ENCODE measurements at places on chromosomes 3 and 15.

DNA sequence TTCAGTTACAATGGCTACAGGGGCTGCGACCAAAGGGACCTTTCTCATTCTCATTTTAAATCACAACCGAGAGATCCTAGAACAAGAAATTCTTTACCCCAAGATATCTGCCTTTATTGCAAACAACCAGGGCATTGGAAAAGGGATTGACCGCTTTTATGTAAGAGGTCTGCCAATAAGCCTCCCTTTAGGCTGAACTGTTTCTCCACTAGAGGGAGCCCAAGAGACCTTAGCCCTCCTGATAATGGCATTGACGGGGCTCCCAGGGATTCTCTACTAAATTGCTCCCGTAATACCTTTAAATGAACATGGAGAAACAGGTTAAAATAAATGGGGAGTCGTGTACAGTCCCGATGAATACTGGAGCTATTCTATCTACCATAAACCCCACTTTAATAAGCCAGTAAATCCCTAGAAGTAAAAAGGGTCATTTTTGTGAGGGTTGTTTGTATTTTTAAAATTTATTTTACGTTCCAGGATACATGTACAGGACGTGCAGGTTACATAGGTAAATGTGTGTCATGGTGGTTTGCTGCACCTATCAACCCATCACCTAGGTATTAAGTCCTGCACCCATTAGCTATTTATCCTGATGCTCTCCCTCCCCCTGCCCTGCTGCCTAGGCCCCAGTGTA is 7.5 kb upstream of the IGSF10 start:
- DNase-seq: no peak

GRCh38 chr3:51718547-51719409 is 11.9 kb downstream of the GRM2 start:
- no peak for DNase-seq

DNA sequence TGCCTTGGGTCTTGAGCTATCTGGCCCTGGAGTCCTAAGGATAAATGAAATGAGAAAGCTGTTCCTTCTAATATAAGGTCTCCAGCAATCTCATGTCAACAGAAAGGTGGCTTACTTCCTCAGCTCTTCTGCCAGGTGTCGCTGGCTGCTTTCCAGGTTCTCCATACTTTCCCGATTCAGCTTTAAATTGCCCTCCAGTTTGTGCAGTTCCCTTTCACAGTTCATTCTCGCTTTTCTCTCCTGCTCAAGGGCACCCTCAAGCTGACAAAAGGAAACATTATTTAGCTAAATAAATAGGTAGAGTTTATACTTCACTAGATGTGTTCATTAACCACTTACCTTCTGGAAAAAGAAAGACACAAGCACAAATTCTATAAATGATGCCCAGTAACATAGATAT is 73.0 kb downstream of the MYH15 start:
- DNase-seq: no peak

GRCh38 chr15:99253381-99254090 is 2.3 kb downstream of the LRRC28 start:
- no peak for DNase-seq

DNA sequence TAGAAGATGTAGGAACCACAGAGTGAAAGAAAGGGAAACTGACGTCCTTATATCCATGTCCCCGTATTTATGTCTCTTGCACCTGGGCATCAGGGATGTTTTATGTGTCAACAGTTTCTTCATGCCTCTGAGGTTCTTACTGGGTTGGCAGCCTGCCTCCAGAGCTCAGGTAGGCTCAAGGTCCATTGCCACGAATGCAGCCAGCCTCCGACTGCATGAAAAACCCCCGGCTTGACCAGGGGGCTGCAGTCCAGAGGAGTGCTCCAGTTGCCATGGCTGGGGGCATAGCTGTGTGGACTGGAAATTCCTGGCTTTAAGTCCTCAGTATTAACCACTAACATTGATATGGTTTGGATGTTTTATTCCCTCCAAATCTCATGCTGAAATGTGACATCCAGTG is 2.8 kb upstream of the CSPG5 start:
- no peak for DNase-seq

DNA sequence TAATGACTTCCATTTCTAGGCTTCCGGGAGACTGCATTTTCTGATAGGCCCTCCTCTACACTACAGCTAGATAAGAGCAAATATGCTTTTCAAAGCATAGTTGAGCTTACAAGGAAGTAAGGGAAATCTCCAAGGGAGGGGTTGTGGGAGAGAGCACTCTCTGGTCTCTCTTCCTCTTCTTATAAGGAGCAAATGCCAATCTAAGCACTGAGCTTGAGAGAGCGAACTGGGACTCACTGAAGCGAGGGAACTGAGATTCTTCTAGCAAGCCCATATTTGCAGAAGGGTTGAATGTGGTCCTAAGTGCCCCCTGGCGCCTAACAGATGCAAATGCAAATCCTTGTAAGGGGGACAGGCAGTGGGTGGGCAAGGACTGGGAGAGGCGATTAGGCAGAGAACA is 164.8 kb downstream of the ERC2 start:
- DNase-seq: no peak

GRCh38 chr15:36658312-36658711 is 78.9 kb downstream of the CDIN1 start:
- DNase-seq: no peak

DNA sequence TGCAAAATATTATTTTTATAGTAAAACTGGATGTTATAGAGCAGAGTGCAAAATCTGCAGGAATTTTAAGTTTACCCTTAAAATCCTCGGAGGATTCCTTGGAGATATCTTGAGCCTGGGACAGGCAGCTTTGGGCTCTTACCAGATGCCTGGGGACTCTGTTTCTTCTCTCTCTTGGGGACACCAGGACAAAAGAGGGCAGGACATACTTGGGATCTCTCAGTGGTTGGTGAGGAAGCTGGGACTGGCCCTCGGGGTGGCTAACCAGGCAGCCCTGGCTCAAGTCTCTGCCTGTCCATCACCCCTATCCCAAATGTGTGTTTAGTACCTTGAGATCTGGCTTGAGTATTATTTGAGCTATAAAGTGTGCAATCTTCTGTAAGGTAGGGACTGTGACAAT is 38.6 kb downstream of the TKT start:
- no peak for DNase-seq

DNA sequence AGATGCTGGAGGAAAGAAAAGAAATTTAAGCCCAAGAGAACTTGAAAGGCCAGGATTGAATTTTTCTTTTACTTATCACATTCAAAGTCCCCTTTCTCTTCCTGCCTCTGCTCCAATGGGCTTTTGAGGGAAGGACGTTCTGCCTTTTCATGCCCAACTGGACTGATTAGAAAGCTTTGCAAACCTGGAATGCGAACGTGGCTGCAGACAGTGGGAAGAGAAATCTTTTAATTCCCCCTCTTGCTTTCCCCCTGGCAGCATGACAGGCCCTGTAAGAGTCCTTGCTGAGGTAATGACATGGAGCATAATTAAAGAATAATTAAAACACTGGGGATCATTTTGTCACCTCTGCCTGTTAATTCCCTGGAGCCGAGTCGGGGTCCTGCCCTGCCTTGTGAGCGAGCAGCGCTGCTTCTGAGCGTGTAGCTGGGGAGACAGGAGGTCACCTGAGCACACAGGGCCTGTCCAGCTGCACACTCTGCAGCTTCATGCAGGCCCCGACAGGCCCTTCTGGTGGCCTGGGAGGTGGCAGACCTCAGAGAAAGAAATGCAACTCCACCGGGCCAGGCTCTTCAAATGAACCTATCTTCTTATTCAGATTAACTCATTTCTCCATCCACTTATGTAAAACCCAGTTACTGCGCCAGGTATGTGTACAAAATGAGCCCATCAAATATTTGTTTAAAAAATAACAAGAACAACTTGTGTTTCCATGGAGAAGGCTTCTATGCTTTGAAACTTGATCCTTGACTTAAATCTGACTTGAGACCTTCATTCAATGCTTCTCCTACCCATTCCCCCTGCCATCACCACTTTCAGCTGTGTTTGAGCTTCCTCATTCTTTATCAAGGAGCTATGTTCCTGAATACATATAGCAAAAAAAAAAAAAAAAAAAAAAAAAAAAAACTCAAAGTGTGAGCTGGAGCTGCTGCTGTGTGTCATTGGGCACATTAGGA is 628.2 kb upstream of the CFAP20DC start:
- DNase-seq: no peak

DNA sequence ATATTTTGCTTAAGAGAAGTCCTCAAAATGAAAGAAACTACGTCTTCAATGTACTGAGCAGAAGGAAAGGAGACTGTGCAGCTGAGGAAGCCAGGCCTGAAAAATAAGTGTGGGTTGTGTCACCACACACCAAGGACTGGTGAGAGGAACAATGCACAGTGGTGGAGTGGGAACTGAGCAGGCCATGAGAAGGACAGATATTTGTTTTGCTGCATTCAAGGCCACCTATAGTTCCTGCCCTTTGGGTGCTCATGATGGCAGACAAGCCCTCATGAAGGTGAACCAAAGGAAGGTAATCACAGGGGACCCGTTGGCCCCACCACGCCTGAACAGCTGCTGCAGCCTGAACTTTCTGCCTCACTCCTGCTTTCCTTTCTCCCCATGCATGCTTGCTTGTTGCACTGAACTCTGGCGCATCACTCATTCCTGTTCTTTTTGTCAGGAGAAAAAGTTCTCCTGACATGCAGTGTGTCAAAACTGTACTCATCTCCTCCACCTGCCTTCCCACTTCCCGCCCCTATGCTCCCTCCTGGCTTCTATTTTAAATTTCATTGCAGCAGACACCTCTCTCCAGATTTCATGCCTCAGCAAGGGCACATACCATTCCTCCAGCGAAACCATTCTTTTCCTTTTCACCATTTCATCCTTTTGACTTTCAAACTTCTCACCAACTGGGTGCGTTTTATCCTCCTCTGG is 2.2 kb upstream of the RNF7 start:
- no peak for DNase-seq

DNA sequence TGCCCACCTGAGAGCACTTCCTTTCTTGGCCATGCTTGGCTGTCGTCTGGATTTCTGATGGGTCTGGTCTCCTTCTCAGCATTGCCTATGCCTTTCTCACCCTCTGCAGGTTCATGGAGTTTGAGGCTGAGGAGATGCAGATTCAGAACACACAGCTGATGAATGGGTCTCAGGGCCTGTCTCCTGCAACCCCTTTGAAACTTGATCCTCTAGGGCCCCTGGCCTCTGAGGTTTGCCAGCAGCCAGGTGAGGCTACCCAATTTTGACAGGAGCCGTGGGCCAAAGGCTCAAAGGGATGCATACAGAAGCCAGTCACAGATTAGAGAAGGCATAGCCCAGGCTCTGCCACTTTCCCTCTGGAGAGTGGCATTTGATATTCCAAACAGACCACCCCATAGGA is 10.5 kb downstream of the NUTM1 start:
- DNase-seq: no peak

DNA sequence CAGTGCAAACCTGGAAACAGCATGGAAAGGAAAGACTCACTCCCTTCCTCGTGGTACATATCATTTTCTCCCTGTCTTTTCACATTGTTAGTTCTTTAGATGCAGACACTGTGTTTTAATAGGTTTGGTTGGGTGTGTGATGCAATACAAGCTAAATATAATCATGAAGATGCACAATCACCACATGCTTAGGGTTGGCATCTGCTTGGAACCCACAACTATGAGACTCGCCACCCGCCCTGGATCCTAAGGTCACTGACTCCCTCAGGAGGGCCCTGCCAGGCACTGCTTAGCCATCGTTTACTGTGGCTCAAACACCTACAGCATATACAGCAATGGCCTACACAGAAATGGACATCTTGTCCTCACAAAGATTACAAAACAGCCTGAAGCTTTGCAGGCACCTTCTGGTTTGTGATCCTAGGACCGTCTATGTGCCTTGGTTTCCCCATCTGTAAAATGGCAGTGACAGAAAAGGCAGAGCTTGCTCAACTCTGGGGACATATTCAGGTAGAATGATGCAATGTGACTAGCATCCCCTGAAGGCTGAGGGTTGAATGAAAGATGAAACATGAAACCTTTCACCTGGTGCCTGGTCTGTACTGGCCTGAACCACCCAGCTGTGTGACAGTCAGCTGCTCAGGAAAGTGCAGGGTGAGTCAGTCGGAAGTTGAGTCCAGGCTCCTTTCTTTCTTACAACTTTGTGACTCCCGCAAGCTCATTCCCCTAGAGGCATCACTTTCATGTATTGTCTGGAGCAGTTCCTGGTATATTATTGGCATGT is 123.6 kb upstream of the PFN2 start:
- DNase-seq: no peak

GRCh38 chr3:53705024-53705745 is 141.0 kb downstream of the CHDH start:
- no peak for DNase-seq

- no peak for DNase-seq
These were observed 1049.3 kb downstream of the NTRK3 start for GRCh38 chr15:87207251-87207650.

DNA sequence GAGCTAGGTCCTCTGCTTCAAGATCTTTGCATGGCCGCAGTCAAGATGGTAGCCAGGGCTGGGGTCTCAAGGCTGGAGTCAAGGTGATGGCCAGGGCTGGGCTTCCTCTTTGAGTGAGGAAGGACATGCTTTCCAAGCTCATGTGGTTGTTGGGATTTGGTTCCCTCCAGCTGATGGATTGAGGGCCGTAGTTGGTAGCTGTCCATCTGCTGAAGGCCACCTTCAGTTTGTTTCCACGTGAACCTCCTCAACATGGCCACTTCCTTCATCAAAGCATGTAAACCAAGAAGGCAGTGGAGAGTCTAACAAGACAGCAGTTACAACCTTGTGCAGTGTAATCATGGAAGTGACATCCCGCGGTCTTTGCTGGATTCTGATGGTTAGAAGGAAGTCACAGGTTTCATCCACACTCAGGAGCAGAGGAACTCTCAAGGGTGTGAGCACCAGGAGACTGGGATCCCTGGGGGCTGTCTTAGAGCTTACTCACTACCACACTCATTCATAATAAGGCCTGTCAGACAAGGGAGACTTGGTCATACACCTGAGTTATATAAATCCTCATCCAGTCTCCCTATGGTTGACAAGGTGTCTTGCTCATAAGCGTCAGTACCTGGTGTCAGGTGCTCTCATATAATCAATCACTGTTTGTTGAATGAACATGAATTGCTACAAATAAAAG is 42.1 kb downstream of the ABHD5 start:
- no peak for DNase-seq

DNA sequence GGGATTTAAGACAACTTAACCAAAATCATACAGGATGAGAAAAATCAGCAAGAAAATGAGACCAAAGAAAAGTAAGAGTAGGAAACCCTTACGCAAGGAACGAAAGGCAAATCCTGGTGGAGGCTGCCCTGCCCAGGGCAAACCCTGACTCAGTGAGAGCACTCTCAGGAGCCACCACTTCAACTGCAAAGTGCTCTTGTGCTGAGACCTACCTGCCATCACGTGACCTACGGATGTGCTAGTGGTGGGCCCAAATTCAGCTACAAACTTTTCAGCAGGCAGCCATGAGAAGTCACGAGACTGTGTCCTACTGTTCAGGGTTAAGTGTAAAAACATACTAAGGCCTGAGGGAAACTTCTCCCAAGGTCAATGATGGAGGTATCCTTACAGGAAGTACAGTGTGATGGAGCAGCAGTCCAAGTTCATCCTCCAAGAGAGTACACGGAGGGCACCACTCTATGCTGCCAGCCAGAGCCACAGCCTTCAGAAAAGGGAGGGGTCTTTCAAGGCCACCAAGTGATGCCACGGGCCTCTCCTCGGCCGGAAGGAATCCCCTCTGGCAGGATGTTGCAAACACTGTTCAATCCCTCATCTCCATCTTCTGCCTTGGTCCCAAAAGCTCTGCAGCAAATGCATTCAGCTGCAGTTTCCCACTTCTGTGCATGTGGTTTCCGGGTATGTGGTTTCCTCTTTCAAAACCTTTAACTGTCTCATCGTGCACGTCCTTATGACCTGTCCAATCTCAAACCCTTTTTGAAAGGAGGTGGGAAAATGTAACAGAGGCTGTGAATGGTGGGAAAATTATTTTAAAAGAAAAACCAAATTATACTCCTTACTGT is 9.5 kb downstream of the CHSY1 start:
- DNase-seq: no peak

- no peak for DNase-seq
These were observed 10.9 kb downstream of the NT5DC2 start for GRCh38 chr3:52522651-52523251.
